ENCODE measurements at places on chromosomes 13 and 19.

- H3K4me3 ChIP-seq: no peak overlapping the region
- H3K27me3 ChIP-seq: no peaks in the 10 kb centered on the region
- H3K36me3 ChIP-seq: no peaks in the 10 kb centered on the region
- H3K4me1 ChIP-seq: no peaks in the 10 kb centered on the region
- no peak overlapping the region for H3K27ac ChIP-seq
Observed at GRCh38 chr13:48175185-48175584, 57.8 kb upstream of the ITM2B start.

DNA sequence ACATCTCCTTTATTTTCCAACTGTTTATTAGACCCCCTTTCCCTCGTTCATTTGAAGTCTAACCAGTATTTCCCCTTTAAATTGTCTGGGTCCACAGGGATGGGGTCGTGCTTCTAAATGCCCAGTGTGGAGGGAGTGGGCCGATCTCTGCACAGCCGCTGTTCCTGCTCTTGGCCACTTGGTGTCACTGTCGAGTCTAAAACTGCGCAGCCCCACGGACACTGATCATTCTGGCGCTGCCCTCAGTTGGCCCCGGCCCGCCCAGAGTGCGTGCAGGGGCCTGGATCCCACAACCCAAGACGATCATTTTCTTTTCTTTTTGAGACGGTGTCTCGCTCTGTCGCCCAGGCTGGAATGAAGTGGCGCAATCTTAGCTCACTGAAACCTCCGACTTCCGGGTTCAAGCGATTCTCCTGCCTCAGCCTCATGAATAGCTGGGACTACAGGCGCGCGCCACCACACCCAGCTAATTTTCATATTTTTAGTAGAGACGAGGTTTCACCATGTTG lies 12.0 kb downstream of the WDR88 start:
- no peaks in the 10 kb centered on the region for H3K36me3 ChIP-seq
- H3K27ac ChIP-seq: no peak overlapping the region
- peak; percentile 58 for DNase-seq
- H3K4me1 ChIP-seq: no peaks in the 10 kb centered on the region
- no peak overlapping the region for H3K4me3 ChIP-seq

GRCh38 chr13:97414392-97414791 lies 19.6 kb upstream of the RAP2A start:
- no peaks in the 10 kb centered on the region for H3K36me3 ChIP-seq
- H3K27ac ChIP-seq: no peak overlapping the region
- no peak for DNase-seq

DNA sequence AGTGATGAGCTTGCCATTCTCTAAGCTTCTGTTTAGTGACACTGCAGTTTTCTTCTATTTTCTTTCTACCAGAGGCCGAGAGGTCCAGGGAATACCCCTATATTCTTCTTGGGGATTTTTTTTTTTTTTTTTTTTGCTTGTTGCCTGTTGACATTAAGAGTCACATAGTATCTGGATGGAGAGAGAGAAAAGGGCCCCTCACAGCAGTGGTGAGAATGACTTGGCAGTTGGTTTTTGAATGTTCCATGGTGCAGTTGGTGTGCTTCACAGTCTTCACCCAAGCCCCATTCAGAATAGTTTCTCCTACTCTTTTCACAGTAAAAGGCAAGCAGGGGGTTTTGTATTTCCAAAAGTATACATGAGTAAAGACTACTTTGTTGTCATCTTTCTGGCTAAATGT lies 577.9 kb downstream of the LMO7 start:
- H3K4me3 ChIP-seq: no peak overlapping the region
- no peak overlapping the region for H3K27ac ChIP-seq
- no peaks in the 10 kb centered on the region for H3K27me3 ChIP-seq
- no peaks in the 10 kb centered on the region for H3K4me1 ChIP-seq
- no peak for DNase-seq
- H3K36me3 ChIP-seq: no peaks in the 10 kb centered on the region

DNA sequence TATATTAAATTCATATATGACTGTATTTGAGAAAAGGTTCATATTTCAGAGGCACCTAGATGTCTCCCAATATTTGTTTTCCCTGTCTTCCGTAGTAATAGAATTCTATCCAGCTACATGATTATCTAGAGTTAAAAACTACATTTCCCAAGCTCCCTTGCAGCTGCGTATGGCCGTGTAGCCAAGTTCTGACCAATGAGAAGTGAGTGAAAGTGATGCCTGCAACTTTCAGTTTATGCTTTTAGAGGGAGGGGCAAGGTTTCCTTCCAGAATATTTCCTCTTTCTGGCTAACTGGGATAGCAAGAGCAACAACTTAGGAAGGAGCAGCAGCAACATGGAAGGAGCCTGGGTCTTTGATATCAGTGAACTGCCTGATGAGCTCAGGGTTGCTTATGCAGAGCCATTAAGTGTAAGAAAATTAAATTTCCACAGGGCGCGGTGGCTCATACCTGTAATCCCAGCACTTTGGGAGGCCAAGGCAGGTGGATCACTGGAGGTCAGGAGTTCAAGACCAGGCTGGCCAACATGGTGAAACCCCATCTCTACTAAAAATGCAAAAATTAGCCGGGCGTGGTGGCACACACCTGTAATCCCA lies 23.2 kb upstream of the CYP2A13 start:
- DNase-seq: no peak
- H3K36me3 ChIP-seq: no peaks in the 10 kb centered on the region
- no peaks in the 10 kb centered on the region for H3K4me1 ChIP-seq
- H3K27me3 ChIP-seq: no peaks in the 10 kb centered on the region
- H3K27ac ChIP-seq: no peak overlapping the region

- H3K4me3 ChIP-seq: no peak overlapping the region
- no peak overlapping the region for H3K27ac ChIP-seq
- DNase-seq: no peak
- H3K36me3 ChIP-seq: no peaks in the 10 kb centered on the region
- no peaks in the 10 kb centered on the region for H3K27me3 ChIP-seq
- peaks cover 5% of the 10 kb centered on the region for H3K4me1 ChIP-seq
Observed at GRCh38 chr19:55304980-55305379, 20.2 kb downstream of the TMEM150B start.

DNA sequence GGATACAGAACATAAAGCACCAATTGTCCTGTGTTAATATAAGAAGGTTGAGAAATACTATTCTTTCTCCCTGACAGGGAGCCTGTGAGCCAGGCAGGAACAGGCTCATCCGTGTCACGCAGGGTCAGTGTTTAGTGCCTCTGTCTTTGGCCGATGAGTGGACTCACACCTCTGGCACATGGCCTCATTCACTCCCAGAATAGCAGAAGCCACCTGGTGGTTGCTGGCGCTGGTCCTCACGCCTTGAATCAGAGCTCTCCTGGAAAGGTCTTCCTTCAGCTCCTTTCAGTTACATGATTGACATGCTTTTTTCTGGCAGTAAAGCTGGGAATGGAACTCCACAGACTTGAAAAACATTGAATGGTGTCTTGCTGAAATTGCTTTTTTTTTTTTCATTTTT lies 28.1 kb upstream of the SIAH3 start:
- H3K4me1 ChIP-seq: no peaks in the 10 kb centered on the region
- DNase-seq: no peak
- H3K36me3 ChIP-seq: no peaks in the 10 kb centered on the region
- H3K27ac ChIP-seq: no peak overlapping the region
- H3K4me3 ChIP-seq: no peak overlapping the region

DNA sequence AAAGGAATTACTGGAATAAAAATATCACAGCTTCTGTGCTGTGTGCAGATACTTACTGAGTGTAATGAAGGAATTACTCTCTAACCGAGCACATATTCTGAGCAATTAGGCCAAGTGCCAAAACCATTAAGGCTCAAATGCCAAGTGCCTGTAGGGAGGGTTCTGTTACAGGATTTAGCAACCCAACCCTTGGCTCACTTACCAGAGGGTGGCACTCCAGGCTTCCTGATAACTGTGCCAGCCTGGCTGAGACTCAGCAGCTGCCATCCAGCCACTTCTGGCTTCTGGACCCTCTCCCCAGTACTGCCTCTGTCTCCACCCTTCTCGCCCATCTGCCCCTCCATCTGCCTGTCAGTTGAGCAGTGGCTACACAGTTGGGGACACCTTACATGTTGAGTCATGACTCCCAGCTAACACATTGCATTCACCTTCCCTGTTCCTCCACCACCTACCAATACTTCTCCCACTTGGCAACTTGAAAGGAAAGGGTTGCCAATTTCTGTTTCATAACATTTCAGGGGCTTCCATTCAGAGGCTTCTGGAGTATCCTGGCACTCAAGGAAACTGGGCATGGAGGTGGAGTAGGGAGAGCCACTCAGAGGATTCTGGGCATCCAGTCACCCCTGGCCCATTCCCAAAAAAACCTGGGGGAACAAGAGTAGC lies 110.5 kb downstream of the COG6 start:
- no peaks in the 10 kb centered on the region for H3K4me1 ChIP-seq
- no peaks in the 10 kb centered on the region for H3K27me3 ChIP-seq
- no peak overlapping the region for H3K4me3 ChIP-seq
- no peaks in the 10 kb centered on the region for H3K36me3 ChIP-seq
- H3K27ac ChIP-seq: no peak overlapping the region

DNA sequence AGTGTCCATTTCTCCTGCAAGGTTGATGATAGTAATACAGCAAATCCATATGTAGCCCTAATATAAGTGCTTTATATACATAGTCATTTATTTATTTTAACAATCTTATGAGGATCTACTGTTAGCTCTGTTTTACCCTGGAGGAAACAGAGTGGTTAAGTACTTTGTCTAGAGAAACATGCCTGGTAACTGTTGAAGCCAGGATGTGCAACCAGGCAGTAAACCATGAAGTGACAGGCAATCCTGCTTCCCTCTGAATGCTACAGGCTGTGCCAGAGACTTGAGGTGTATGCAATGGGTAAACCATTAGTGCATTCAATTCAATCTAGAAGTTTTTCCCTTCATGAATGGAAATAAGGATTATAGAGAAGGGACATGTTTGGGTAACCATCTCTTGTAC lies 911.0 kb downstream of the PCDH17 start:
- no peaks in the 10 kb centered on the region for H3K27me3 ChIP-seq
- H3K27ac ChIP-seq: no peak overlapping the region

GRCh38 chr13:39311619-39312018 lies 273.4 kb downstream of the NHLRC3 start:
- H3K27me3 ChIP-seq: no peaks in the 10 kb centered on the region
- H3K4me1 ChIP-seq: no peaks in the 10 kb centered on the region
- no peak overlapping the region for H3K4me3 ChIP-seq
- no peaks in the 10 kb centered on the region for H3K36me3 ChIP-seq

DNA sequence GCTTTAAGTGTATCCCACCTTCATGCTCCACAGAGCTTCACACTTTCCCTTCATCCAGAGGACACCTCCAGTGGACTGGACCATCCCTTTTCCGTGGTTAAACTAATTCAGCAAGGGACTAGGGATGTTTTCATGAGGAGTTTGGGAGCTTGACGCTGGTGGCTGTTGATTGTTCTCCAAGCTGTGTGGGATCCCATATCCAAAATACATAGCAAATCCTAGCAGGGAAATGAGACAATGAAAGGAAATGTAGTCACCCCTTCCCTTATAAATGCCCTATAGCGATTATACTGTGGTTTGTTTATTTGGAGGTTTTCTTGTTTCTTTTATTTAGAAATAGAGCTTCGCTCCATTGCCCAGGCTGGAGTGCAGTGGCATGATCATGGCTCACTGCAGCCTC lies 31.6 kb upstream of the DPRX start:
- no peak overlapping the region for H3K4me3 ChIP-seq
- H3K27me3 ChIP-seq: no peaks in the 10 kb centered on the region
- no peak for DNase-seq
- H3K27ac ChIP-seq: no peak overlapping the region

GRCh38 chr19:1855828-1856255 lies 7.5 kb downstream of the KLF16 start:
- peak overlapping the region; percentile 84 for H3K4me3 ChIP-seq
- H3K4me1 ChIP-seq: peaks cover 28% of the 10 kb centered on the region
- no peaks in the 10 kb centered on the region for H3K36me3 ChIP-seq
- peak overlapping the region; percentile 93 for H3K27ac ChIP-seq
- no peaks in the 10 kb centered on the region for H3K27me3 ChIP-seq

- no peak overlapping the region for H3K4me3 ChIP-seq
- H3K4me1 ChIP-seq: no peaks in the 10 kb centered on the region
- H3K27me3 ChIP-seq: no peaks in the 10 kb centered on the region
- H3K36me3 ChIP-seq: no peaks in the 10 kb centered on the region
Observed at GRCh38 chr19:13083627-13084026, 19.0 kb downstream of the LYL1 start.

DNA sequence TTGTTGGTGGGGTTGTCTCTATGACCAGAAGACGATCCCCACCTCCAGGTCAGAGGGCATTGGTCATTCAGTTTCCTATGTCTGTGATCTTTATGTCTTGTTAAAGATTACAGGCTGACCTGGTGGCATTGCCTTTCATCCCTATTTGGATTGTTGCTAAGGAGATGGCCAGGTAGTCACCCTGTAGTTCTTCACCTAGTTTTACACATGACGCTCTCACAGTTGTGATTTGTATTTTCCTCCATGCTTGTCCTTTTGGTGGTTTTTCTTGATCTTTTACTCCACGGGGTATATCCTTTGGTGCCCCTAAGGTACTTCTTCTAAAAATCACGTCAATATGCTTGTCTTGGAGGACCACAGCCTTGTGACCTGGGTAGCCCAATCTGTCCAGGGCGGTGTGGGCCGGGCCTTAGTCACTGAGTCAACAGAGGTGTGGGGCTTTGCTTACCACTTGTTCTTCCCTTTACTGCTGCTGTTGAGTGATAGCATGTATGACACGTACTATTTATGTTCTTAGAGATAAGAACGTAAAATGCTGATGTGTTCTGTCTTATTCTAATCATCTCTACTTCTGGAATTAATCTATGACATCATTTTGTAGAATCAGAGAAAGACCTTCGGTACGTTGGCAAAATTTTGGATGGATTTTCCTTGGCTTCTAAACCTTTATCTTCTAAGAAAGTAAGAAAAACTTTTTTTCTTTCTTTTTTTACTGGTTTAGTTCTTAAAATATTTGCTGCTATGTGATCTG lies 20.1 kb downstream of the GPATCH1 start:
- H3K27ac ChIP-seq: no peak overlapping the region
- no peak overlapping the region for H3K4me3 ChIP-seq
- H3K27me3 ChIP-seq: no peaks in the 10 kb centered on the region
- no peaks in the 10 kb centered on the region for H3K4me1 ChIP-seq
- peaks cover 13% of the 10 kb centered on the region for H3K36me3 ChIP-seq

GRCh38 chr13:39481491-39481890 lies 121.5 kb downstream of the LHFPL6 start:
- no peak overlapping the region for H3K27ac ChIP-seq
- H3K4me3 ChIP-seq: no peak overlapping the region
- no peaks in the 10 kb centered on the region for H3K27me3 ChIP-seq

DNA sequence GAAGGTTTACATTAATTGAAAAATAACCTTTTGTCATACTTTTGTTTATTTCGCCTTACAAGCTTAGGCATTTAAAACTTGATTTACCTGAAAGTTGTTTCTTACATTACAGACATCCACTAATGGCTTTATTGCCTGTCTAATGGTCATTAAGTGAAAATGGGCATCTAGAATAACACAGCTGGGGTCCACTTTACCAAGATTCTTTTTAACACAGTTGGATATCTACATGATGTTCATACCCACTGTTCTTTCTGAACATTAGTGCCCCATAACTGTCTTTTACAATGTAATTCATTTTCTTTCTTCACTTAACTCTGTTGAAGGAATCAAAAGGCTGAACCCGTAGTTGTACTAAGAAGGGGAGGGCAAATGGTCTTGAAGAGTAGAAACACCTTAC lies 19.8 kb upstream of the KLHL1 start:
- no peaks in the 10 kb centered on the region for H3K27me3 ChIP-seq
- no peak overlapping the region for H3K4me3 ChIP-seq
- no peaks in the 10 kb centered on the region for H3K4me1 ChIP-seq

- H3K36me3 ChIP-seq: peaks cover 3% of the 10 kb centered on the region
- H3K27me3 ChIP-seq: no peaks in the 10 kb centered on the region
- H3K4me3 ChIP-seq: no peak overlapping the region
- no peak overlapping the region for H3K27ac ChIP-seq
- peaks cover 5% of the 10 kb centered on the region for H3K4me1 ChIP-seq
Observed at GRCh38 chr19:40632311-40633036, 31.3 kb downstream of the LTBP4 start.

- DNase-seq: no peak
- H3K27ac ChIP-seq: no peak overlapping the region
- no peaks in the 10 kb centered on the region for H3K4me1 ChIP-seq
- no peaks in the 10 kb centered on the region for H3K36me3 ChIP-seq
Observed at GRCh38 chr19:13339869-13340268, 166.4 kb downstream of the CACNA1A start.

Measured in naive thymus-derived CD4-positive, alpha-beta T cell (primary cell).